Stimulated activated CD8-positive, alpha-beta memory T cell treated with anti-CD3 and anti-CD28 coated beads, Interleukin-12 subunit alpha, Interleukin-12 subunit beta, amount 100 ng/mL, for 4 hours (primary cell): ENCODE measurements at places on chromosomes 11 and 22.

DNA sequence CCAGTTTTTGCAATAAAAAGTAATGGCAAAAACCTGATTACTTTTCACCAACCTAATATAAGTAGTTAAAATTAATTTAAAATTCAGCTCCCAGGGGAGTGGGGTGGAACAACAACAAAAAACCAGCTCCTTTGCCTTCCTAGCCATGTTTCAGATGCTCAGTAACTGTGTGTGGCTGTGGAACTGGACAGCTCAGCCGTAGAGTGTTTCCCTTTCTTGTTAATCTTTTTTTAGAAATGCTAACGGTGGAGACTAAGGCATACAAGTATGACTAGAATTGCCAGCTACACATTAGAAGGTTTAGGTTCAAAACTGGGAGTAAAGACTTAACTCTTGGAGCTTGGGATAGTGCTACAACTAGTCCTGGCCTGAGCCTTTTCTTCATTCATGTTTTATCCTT, 45.0 kb downstream of the PPP6R3 start:
- DNase-seq, result no peak

- no peak for DNase-seq
These were observed 15.4 kb upstream of the CPT1A start for GRCh38 chr11:68857037-68857586.

DNA sequence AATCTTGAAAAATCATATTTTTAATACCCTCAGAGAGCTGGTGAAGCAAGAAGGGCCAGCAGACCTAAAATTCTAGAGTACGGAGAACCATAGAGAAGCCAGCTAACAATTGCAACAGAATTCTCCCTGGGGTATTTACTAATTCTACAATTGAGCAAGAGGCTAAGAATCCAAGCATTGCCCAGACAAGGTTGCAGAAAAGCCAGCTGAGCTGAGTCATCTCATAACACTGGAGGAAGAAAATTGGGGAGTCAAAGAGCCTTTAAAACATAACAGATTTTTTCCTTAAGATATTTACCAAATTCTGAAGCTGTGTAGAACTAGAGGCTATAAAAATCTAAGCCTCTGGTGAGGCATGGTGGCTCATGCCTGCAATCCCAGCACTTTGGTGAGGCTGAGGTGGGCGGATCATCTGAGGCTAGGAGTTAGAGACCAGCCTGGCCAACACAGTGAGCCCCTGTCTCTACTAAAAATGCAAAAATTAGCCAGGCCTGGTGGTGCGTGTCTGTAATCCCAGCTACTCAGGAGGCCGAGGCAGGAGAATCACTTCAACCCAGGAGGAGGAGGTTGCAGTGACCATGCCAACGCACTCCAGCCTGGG, 13.6 kb upstream of the TMEM216 start:
- DNase-seq, result no peak

DNA sequence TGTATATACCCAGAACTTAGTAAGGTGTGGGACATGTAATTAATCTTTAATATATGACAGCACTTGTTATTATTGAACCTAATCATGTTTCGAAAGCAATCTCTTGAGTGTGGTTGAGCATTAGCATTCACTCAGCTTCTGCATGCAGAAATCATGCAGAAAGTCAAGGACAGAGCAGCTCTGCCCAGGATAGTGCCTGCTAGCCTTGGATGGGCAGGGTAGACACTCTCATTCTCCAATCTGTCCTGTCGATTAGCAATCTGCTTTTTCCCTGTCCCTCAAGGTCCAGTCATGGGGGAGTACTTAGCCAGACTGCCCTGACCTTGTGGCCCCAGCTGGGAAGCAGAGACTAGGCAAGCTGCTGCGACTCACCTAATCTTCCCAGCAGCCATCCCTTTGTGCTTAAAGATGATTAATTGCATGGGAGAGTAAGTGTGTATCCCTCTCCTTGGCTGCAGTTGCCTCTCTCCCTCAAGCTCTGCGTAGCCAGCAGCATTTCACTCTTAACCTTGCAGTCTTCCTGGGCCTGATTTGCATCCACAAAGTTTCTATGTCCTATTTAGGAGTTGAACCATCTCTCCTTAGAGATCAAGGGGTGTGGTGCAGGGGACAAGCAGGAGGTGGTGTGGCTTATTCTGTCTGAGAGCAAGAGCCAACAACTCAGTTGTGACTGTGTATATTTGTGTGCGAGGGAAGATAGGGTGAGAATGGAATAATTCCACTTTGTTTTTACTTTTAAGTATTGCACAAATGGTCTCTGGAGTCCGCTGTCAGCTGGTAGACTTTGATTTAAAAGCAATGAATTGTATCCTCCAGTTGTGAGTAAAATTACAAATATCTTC, 101.4 kb downstream of the FDX1 start:
- DNase-seq, result no peak

DNA sequence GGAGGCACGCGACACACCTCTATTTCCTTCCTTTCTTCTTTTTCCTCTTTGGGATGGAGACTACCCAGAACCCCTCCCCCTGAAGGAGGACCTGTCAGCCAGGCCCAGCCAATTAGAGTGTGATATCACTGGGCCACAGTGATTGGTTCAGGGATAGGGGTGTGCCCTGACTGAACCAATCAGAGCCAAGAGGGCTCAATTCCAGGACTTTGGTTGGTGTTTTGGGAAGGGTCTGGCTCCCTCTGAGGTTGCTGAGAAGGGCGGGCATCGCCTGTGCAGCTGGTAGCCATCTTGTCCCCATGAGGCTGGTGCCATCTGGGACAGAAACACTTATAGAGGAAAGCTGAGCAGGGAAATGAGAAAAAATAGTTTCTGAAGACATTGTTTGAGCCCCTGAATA, 71.4 kb downstream of the CHST1 start:
- DNase-seq, result no peak

GRCh38 chr22:42160251-42160650, 29.6 kb upstream of the CYP2D6 start:
- DNase-seq, result no peak

- peak; percentile 73 for DNase-seq
These were observed 8.4 kb upstream of the SLC2A11 start for GRCh38 chr22:23849009-23850006.

GRCh38 chr22:41021061-41021612, 70.0 kb downstream of the RBX1 start:
- no peak for DNase-seq

DNA sequence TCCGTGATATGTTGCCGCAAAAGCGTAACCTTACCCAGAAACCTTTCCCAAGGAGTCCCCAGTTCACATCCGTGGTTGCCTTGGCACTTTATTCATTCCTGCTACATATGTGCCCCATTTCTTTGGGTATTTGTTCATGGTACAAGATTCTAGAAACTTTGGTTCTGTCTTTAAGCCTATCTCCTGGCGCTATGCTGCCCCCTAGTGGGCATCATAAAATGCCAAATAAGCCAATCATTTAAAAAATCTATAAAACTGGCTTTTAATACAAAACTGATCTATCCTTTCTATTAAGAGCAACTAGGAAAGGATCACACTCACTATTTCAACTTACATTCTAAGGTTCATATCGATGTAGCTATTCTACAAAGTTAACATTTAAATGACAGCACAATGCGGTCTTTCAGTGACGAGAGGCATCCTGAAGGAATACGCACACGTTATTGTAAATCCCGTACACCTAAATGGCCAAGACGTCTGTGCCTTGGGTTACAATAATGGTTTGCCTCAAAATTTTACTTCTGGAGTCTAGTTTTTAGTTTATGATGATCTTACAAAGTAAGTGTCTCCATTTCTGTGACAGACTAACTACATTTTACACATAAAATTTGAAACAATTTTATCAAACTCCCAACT, 16.2 kb downstream of the PIWIL3 start:
- no peak for DNase-seq

DNA sequence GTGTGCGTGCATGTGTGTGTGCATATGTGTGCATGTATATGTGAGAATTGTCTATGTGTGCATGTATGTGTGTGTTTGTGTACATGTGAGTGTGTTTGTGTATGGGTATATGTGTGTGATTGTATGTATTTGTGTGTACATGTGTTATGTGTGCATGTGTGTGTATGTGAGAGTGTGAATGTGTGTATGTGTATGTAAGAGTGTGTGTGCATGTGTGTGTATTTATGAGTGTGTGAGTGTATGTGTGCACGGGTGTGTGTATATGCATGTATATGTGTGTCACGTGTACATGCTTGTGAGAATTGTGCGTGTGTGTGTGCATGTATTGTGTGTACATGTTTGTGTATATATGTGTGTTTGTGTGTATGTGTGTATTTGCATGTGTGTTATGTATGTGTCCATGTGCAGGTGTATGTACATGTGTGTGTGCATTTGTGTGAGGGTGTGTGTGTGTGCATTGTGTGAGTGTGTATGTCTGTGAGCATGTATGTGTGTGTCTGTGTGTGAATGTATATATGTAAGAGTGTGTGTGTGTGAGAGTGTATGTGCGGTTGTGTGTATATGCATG, 16.0 kb downstream of the MB start:
- DNase-seq, result no peak

- no peak for DNase-seq
These were observed 550.7 kb downstream of the MN1 start for GRCh38 chr22:27250886-27251285.

- no peak for DNase-seq
These were observed 205.8 kb downstream of the ARHGAP42 start for GRCh38 chr11:100892886-100893285.

GRCh38 chr11:61964058-61964665, 3.3 kb downstream of the FTH1 start:
- no peak for DNase-seq

GRCh38 chr22:47049078-47049624, 286.7 kb downstream of the TBC1D22A start:
- DNase-seq, result no peak

GRCh38 chr11:120566176-120566575, 54.6 kb downstream of the GRIK4 start:
- DNase-seq, result no peak

GRCh38 chr11:2681408-2682145, 18.2 kb downstream of the KCNQ1OT1 start:
- no peak for DNase-seq

DNA sequence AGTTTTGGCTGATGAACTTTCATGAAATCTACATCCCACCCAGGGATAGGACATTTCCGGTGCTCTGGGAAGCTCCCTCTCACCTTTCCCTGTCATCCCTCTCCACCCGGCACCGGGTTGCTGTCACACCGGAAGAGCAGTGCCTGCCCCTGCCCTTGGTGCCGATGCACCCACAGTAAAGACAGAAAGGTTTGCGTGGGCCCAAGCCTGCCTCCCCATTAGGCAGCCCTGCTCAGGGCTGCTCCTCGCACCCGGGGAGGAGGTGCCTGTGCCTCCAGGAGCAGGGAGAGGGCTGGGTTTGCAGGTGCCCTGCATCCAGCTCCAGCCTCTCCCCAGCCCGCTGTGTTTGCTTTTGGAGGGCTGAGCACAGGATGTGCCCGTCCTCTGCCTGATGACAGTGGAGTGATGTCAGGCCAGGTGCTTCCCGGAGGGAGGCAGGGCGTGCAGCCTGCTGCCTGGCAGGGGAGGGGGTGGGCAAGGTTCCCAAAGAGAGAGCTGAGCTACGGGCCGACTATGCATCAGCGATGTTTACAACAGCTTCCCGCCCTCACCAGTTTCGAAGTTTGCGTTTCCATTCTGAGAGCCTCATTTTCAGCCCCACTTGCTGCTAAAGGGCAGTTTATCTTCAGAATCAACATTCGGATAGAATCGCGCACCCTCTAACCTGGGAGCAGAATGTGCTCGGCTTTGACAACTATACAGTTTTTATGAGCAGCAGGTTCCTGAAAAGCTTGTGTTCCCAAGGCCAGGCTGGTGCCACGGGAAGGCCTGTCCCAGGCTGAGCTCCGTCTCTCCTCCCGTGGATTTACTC, 83.2 kb upstream of the CLDN5 start:
- no peak for DNase-seq

DNA sequence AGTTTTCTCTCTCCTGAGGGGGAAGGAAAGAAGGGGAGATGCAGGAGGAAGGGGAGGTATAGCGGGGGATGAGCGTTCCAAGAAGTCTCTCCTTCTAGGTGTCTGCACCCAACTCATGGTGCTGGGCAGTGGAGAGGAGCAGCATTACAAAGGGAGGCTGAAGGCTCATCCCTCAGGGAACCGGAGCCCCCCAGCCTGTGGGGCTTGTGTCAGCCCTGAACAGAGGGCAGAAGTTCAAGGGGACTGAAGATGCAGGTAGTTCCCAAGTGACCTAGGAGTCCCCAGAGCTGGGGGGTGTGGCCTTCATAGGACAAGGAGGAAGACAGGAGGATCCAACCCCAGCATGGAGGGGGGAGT, 1.8 kb downstream of the C11orf68 start:
- no peak for DNase-seq

GRCh38 chr11:13438291-13438690, 24.7 kb downstream of the BTBD10 start:
- no peak for DNase-seq

- no peak for DNase-seq
These were observed 33.8 kb downstream of the HIRA start for GRCh38 chr22:19397734-19398104.

DNA sequence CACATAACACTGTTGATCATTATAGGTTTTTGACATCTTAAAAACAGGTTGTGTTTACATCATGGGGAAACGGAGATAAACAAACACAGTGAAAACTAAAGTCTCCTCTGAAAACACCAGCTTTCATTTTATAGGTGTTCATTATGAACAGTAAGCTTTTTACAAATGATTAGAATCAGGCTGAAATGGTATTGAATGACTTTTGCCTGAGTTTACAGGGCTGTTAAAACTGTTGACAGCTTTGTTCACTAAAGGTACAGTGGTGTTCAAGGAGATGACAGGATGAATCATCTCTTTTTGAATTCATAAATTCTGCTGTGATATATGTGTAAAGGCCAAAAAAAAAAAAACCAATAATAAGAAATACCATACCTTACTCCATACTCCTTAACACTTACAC, 184.6 kb upstream of the CNTN5 start:
- no peak for DNase-seq

DNA sequence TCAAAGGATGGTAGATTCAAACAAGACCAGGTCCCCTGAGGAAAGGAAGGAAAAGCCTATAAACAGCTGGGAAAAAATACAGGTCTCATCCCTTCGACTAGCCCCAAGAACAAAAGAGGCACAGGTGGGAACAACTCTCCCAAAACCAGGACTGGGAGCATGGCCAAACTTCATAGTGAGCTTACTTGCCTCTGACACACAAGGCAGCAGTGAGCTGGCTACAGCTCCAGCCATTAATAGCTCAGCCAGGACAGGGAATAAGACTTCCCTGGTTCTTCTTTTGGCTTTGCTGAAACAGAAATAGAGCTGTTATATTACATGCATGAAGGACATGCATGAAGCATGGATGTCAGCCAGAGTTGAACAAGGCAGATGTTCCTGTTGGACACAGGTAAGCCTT, at the start of gene OR10A2:
TSS of gene OR10A2 (plus strand) at position 97 of the 400 bp plus-strand sequence. CDS start 6,698 bp downstream, outside the sequence.
- DNase-seq, result no peak

DNA sequence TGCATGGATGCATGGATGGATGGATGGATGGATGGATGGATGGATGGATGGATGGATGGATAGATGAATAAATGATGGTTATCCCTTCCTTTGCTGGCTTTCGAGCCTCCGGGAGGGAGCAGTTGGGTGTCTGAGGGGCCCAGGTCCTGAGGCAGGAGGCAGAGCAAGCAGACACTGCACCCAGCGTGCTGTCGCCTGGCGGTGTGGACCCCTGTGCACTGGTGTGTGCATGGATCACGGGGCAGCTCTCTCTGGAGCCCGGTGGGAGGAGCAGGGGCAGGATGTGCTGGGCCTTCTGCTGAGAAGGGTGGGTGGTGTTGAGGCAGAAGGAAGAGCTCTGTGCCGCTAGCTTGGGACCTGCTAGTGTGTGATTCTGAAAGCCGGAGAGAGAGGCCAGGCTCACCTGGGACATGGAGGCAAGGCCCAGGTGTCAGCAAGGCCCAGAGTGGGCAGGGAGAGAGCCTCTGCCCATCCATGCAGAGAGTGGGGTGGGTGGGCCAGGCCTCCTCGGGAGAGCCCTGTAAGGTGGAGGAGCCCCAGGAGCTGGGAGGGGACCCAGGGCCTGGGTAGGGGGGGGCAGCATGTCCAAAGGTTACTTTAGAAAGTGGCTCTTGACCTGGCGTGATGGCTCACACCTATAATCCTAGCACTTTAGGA, 254.4 kb downstream of the BRD1 start:
- DNase-seq, result no peak
